Airway epithelial cell (primary cell): ENCODE measurements at places on chromosomes 1 and 21. TPM values are rescaled to one million over a fixed set of nuclear protein-coding genes. Genes with fewer than 3 reads are reported as not detected.

Gene MAP1LC3C
- not detected in 2 replicates for total RNA-seq

Gene ANKRD34A
- total RNA-seq, result 0.28 and 0.49 TPM in 2 replicates

Gene CHI3L1
- 0.09 and 0.35 TPM in 2 replicates for total RNA-seq

Gene MPL
- not detected in 2 replicates for total RNA-seq

Gene FOXO6
- 0.28 TPM in 1 of 2 replicates, not detected in the other for total RNA-seq

Gene ZSCAN20
- total RNA-seq, result 3.1 and 4.6 TPM in 2 replicates

Gene SNX7
- 22.2 and 30.9 TPM in 2 replicates for total RNA-seq

Gene RNF186
- total RNA-seq, result not detected in 2 replicates

Gene CCDC181
- 0.51 and 1.1 TPM in 2 replicates for total RNA-seq

Gene NHLH1
- not detected in 2 replicates for total RNA-seq

Gene GPA33
- total RNA-seq, result not detected in 2 replicates

Gene S100A12
- 4.7 and 5.3 TPM in 2 replicates for total RNA-seq

Gene SLC6A9
- total RNA-seq, result 1.9 and 4.5 TPM in 2 replicates

Gene ZBTB18
- 3.2 and 3.8 TPM in 2 replicates for total RNA-seq

Gene KDF1
- 27.2 and 28.5 TPM in 2 replicates for total RNA-seq

Gene LCE3E
- 0.23 and 0.63 TPM in 2 replicates for total RNA-seq

Gene ARHGEF16
- 24.3 and 24.5 TPM in 2 replicates for total RNA-seq

Gene CPLANE2
- 3.7 and 6.5 TPM in 2 replicates for total RNA-seq

Gene FCN3
- 2.2 TPM in 1 of 2 replicates, not detected in the other for total RNA-seq

Gene CLCA4
- 3.1 and 6.5 TPM in 2 replicates for total RNA-seq

Gene HEYL
- total RNA-seq, result 0.14 TPM in 1 of 2 replicates, not detected in the other

Gene IL12RB2
- total RNA-seq, result 0.19 and 0.56 TPM in 2 replicates

Gene C2CD2
- 4.3 and 8.5 TPM in 2 replicates for total RNA-seq

Gene INSRR
- total RNA-seq, result not detected in 2 replicates

Gene C1orf87
- total RNA-seq, result not detected in 2 replicates

Gene EXO1
- 6.9 and 10.7 TPM in 2 replicates for total RNA-seq

Gene CDA
- total RNA-seq, result 18.5 and 22.1 TPM in 2 replicates

Gene MYOG
- not detected in 2 replicates for total RNA-seq

Gene TNFSF18
- total RNA-seq, result 0.07 and 0.14 TPM in 2 replicates

Gene LRIF1
- total RNA-seq, result 8.8 and 17.0 TPM in 2 replicates

Gene S100A7
- 0.42 and 3.5 TPM in 2 replicates for total RNA-seq

Gene CRYZ
- total RNA-seq, result 39.3 and 60.2 TPM in 2 replicates

Gene VSIG8
- 0.05 and 0.21 TPM in 2 replicates for total RNA-seq
